GM20000 (cell line): ENCODE measurements at places on chromosomes 4 and X.

DNA sequence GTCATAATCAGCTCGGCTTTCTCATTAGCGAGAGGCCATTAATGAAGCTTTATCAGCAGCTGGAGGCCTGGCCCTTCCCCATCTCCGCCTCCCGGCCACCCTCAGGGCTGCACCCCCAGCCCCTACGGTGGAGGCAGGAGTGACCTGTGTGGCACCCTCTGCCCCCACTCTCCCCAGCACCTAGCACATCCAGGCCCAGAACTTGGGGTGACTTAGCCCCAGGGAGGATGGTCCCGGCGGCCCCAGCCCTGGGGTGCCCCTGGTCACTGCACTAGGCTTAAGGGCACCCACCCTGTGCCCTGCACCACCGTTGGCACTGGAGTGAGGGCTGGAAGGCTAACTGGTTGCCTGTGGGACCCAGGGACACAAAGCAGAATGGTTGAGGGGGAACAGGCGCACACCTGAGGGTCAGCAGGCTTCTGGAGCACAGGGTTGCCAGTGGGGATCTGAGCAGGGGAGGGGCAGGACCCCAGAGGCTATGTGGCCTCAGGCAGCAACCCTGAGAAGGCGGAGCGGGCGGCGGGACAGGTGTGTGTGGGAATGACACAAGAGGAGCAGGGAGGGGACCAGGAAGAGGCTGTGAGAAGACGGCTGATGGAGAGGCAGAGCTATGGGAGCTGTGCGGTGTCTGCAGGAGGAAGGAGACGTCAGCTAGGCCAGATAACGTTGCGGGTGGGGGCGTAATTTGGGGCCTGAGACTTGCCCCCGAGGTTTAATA lies 120.2 kb downstream of the FAM53A start:
- no peak for DNase-seq

GRCh38 chr4:53861856-53862610 lies 202.4 kb downstream of the CHIC2 start:
- no peak for DNase-seq

DNA sequence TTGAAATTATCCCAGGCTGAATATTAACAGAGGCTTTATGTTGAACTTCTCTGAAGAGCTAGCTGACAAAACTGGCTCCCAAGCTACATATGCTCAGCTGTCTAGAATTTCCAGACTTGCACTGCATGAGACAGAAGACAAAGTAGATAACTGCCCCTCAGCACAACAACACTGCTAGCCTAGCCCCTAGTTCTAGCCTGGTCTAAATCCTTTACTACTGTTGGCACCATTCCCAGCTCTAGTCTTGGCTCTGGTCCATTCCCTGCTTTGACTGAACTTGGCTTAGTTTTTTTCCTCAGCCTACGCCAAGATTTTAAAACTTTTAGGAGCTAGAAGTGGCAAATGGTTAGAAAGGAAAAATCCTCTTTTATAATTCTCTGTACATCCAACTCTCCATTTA lies 7.6 kb upstream of the OPHN1 start:
- no peak for DNase-seq

DNA sequence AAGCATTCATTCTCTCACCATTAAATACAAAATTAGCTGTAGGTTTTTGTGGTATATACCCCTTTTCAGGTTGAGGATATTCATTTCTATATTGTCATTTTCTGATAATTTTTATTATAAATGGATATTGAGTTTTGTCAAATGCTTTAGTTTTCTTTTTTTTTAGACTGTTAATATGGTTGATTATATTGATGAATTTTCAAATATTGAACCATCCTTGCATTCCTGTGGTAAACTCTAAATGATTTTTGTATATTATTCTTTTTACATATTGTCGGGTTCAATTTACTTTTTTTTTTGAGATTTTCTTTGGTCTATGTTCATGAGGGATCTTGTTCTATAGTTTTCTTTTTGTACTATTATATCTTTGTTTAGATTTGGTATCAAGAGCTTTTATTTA lies 165.1 kb downstream of the GPAT3 start:
- DNase-seq = no peak

GRCh38 chr4:13640149-13640940 lies 12.8 kb upstream of the BOD1L1 start:
- DNase-seq = no peak

DNA sequence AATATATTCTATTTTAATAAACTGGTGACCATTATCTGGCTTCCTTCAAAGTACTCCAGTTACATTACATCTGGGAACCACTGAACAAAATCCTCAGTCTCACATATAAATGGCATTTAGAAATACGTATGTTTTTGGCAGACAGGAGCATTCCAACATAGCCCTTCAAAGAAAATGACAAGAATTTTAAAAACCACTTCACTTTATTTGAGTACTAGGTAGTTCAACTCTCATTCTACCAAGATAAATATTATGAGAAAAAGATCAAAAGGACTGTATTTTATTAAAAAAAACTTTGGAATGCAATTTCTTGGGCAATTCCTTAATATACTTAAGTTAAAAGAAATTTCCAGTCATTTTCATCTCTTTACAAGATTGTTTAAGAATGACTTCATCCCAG lies 17.6 kb downstream of the TNIP3 start:
- DNase-seq = no peak

DNA sequence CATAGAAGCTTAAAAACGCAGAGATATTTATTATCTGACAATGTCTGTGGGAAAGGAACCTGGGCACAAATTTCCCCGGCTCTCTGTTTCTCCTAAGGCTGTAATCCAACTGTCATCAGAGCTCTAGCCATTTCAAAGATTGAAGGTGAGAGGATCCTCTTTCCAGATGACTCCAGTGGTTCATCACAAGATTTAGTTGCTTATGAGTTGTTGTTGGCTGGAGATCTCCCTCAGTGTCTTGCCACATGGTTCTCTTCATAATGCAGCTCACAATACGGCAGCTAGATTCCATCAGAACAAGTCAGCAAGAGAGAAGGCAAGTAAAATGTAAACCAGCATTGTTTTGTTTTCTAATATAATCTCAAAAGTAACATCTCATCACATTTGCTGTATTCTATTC lies 369.4 kb downstream of the GASK1B start:
- DNase-seq = no peak
